Uterine smooth muscle cell (primary cell): ENCODE measurements at places on chromosomes 13 and 19. TPM values are rescaled to one million over a fixed set of nuclear protein-coding genes. Genes with fewer than 3 reads are reported as not detected.

The WDR88 gene
- not detected in 2 replicates for total RNA-seq

The MBD3L2 gene
- total RNA-seq = not detected in 2 replicates

The DENND1C gene
- not detected in 2 replicates for total RNA-seq

The NCAN gene
- under 0.01 TPM in 1 of 2 replicates, not detected in the other for total RNA-seq

The CEBPA gene
- total RNA-seq = 0.11 and 0.25 TPM in 2 replicates

The SHD gene
- not detected in 2 replicates for total RNA-seq

The RGS9BP gene
- total RNA-seq = 0.22 and 0.50 TPM in 2 replicates

The IGFL1 gene
- total RNA-seq = not detected in 2 replicates

The DEDD2 gene
- total RNA-seq = 23.1 and 29.7 TPM in 2 replicates

The FPR1 gene
- total RNA-seq = 0.11 TPM in 1 of 2 replicates, not detected in the other

The CACNG6 gene
- 0.11 TPM in 1 of 2 replicates, not detected in the other for total RNA-seq

The TMEM145 gene
- 0.50 and 0.77 TPM in 2 replicates for total RNA-seq

The CEACAM20 gene
- total RNA-seq = not detected in 2 replicates

The SLC25A41 gene
- total RNA-seq = 0.11 TPM in 1 of 2 replicates, not detected in the other

The TICAM1 gene
- 2.8 and 3.5 TPM in 2 replicates for total RNA-seq

The TMIGD2 gene
- not detected in 2 replicates for total RNA-seq

The CAMSAP3 gene
- total RNA-seq = not detected in 2 replicates

The SBSN gene
- 1.7 and 4.5 TPM in 2 replicates for total RNA-seq

The PRR19 gene
- 0.37 and 0.55 TPM in 2 replicates for total RNA-seq

The CHST8 gene
- not detected in 2 replicates for total RNA-seq

The CGB8 gene
- total RNA-seq = not detected in 2 replicates

The RGCC gene
- total RNA-seq = 17.0 and 49.4 TPM in 2 replicates

The HCN2 gene
- 0.22 and 0.25 TPM in 2 replicates for total RNA-seq

The RAB3A gene
- total RNA-seq = 0.89 and 1.5 TPM in 2 replicates

The SLC10A2 gene
- total RNA-seq = not detected in 2 replicates

The SLC25A30 gene
- total RNA-seq = 20.8 and 32.4 TPM in 2 replicates

The MISP3 gene
- total RNA-seq = 0.11 and 0.25 TPM in 2 replicates

The FBL gene
- total RNA-seq = 284 and 485 TPM in 2 replicates

The TBXA2R gene
- 1.4 and 1.6 TPM in 2 replicates for total RNA-seq
